Stimulated activated CD4-positive, alpha-beta T cell treated with anti-CD3 and anti-CD28 coated beads, TNF-alpha, amount 100 ng/mL, for 48 hours (primary cell): ENCODE measurements at places on chromosomes 2 and 18.

DNA sequence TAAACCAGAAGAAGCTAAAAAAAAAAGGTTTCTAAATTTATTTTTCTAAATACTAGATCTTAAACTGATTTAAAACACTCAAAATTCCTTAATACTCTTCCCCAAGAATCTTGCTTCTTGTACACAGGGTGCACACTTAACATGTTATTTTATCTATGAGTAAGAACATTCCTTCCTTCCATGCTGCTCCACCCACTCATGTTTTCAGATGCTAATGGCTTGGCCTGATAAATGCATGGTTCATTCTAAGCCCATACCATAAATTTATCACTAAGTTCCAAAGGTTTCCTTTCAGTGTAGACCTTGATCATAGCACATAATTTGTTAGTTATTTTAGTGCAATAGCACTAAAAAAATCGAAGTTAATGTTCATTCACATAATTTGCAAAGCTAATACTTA, 8.1 kb downstream of the FBXO48 start:
- DNase-seq, result no peak

GRCh38 chr2:10257500-10258147, 45.1 kb upstream of the HPCAL1 start:
- DNase-seq, result no peak

GRCh38 chr2:222281506-222281905, 17.3 kb downstream of the PAX3 start:
- no peak for DNase-seq

GRCh38 chr2:113180131-113180946, 6.6 kb downstream of the PSD4 start:
- DNase-seq, result no peak

DNA sequence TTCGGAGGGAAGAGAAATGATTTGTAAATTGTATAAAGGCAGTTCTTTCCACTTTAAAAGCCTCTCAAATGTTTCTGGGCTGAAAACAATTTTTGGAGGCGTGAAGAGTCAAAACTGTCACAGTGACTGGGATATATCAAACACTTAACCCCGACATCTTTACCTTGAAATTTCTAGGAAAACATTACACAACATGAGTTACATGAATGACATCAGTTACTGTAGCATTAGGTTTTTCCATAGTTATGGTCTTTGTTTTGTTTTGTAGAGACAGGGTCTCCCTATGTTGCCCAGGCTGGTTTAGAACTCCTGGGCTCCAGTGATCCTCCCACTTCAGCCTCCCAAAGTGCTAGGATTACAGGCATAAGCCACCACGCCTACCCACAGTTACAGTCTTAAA, 25.7 kb downstream of the MSH6 start:
- DNase-seq, result no peak

DNA sequence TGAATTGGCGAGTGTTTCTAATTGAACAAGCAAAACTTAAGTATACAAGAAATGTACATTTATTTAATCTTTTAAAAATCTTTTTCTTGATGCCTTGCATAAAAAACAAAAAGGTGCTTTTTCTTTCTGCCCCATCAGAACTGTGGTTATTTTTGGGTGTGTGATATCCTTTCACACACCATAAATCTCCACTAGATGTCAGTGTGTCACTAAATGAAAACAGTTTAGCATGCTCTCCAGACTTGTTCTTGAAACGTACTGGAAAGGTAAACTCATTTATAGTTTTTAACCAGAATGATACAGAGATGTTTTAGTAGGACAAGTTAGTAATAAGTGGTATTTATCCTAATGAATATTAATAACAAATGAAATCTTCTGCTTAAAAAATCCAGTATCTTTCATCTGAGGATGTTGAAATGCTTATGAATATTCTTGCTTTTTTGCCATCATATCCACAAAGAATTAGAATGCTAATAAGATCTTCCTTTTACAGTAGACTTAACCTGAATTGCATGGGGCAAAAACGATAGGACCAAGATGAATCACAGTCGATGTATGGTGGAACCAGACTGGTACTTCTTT, 96.8 kb downstream of the UBE2E3 start:
- DNase-seq, result no peak
